ENCODE measurements at places on chromosomes 13 and 19.

- no peak for DNase-seq
Measured at GRCh38 chr13:113848020-113848419, 15.9 kb downstream of the GAS6 start.

- no peak for DNase-seq
Measured at GRCh38 chr13:75473468-75473867, 8.5 kb downstream of the TBC1D4 start.

GRCh38 chr19:1155352-1156304, 18.4 kb downstream of the SBNO2 start:
- DNase-seq: peak; percentile 48

- no peak for DNase-seq
Measured at GRCh38 chr13:71632206-71632605, 234.8 kb downstream of the DACH1 start.

- no peak for DNase-seq
Measured at GRCh38 chr19:46530636-46531035, 35.0 kb upstream of the PNMA8B start.

DNA sequence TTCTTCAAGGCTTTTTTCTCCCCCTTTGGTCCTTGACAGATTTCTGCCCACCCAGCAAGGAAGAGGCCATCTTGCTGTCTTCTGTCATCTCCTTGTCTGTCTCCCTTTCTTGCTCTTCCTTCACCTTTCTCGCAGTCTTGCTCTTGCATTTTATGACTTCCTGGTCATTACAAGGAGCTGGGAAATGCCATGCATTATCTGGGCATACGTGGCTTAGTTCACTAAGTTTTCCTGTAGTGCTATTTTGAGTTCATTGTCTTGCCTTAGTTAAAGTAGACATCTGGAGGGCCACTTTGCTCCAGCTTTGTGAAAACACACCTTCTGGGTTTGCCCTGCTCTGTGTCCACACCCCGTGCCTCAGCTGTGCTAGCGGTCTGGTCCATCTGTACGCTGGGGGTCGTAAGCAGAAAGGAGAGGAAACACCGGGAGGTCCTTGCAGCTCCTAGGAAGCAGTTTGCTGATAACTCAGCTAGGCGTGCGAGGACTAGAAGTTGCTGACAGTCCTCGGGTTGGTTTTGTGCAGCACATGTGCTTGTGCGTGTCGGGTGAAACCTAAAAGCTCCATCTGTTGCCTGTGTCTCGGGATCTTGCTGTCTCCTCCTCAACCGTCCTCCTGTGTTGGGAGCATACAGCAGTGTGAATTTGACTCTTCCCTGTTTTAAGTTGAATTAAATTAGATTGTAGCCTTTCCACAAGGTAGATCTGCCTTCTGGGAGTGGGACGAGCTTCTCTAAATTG, 59.4 kb downstream of the ARHGEF7 start:
- DNase-seq: no peak

GRCh38 chr19:51439021-51439465, 19.2 kb downstream of the SIGLEC8 start:
- DNase-seq: no peak

DNA sequence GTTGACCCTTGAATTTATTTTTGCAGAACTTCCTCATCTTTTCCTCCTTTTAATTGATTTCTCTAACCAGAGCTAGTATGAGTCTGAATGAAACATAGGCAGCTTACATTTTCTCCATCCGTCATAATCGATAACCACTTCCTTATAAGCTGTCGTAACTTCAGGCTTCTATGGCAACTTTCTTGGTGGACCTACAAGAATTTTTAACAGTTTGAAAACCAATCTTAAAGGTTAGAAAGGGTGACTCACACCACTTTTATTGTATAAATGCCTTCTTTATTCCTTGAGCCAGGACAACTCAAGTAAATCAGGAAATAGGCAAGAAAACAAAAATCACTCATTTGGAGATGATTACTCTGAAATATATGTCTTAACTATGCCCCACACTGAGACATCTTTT, 105.7 kb upstream of the KL start:
- no peak for DNase-seq

DNA sequence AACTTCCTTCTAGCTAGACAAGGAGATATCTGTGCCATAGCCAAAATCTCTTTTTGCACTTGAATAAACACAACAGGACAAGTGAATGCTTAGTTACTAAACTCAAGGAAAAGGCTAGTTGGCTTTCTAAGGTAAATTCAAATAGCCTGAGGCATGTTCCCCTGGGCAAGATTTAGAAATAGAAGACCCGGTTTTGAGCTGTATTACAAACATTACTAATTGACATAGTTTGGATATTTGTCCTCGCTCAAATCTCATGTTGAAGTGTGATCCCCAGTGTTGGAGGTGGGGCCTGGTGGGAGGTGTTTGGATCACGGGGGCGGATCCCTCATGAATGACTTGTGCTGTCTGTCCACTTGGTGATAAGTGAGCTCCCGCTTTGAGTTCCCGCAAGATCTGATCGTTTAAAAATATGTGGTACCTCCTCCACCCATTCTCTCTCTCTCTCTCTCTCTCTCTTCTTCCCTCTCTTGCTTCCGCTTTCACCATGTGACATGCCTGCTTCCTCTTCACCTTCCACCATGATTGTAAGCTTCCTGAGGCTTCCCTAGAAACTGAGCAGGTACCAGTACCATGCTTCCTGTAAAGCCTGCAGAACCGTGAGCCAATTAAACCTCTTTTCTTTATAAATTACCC, 3.9 kb upstream of the KBTBD6 start:
- no peak for DNase-seq

DNA sequence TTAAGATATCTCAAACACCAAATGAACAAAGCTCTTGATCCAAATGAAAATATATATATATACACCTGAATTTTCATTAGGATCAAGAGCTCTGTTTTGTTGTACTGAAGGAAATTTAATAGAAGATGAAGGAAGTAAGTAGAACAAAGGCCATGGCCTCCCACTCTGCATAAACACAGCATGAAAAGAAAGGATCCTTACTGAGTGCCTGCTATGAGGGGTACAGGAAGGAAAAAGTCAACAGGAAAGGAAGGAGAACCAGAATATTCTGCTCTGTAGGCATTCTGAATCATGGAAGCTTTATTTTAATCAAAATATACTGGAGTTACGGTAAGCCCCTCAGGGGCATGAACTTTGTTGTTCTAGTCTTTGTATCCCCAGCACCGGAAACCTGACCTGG, 22.1 kb downstream of the TMTC4 start:
- DNase-seq: no peak

DNA sequence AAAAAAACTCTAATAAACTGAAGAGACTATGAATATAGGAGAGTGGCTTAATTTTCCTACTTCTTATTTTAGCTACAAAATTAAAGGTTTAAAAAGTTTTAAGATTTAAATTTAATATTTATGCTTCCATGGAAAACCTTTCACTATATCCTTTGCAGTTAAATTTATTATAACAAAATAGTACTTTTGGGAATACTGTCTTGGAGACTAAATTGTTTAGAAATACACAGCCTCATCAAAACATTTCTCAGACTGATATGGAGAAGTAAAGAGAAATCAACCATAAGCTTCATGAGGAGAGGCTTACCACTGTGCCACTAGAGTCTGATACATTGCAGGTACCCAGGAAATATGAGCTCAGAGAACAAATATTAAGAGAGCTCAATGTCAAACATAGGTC, 436.5 kb downstream of the KCTD12 start:
- DNase-seq: no peak

- DNase-seq: no peak
Measured at GRCh38 chr19:46232029-46232428, 2.5 kb downstream of the IGFL1 start.

- no peak for DNase-seq
Measured at GRCh38 chr13:49146950-49147355, 73.2 kb upstream of the MLNR start.

- DNase-seq: no peak
Measured at GRCh38 chr19:13507053-13507611, 853 bp upstream of the CACNA1A start.

DNA sequence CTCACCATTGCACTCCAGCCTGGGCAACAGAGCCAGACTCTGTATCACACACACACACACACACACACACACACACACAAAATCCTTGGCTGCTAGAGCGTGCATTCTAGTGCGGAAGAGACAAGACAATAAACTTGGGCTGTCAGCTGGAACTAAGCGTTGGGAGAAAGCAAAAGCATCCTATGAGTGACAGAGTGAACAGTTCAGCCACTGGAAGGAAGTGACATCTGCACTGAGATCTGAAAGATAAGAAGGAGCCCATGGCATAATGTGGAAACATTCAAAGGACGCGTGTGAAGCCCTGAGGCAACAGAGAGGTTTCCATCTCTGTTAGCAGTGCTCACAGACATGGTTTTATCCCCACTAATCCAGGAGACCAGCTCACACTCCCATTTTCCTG, 3.5 kb upstream of the SLC1A5 start:
- DNase-seq: no peak

- DNase-seq: no peak
Measured at GRCh38 chr19:34734537-34735103, 577 bp downstream of the ZNF181 start.

All from anterior cingulate cortex (tissue), 58 donors.